Caco-2 (cell line): ENCODE measurements at places on chromosomes 4 and X. TPM values are rescaled to one million over a fixed set of nuclear protein-coding genes. Genes with fewer than 3 reads are reported as not detected.

The PRSS12 gene
- 0.25 and 1.6 TPM in 2 replicates for total RNA-seq

The CT45A2 gene
- total RNA-seq = not detected in 2 replicates

The P2RY8 gene
- not detected in 2 replicates for total RNA-seq

The ADGRL3 gene
- 1.5 and 1.9 TPM in 2 replicates for total RNA-seq

The RBBP7 gene
- 129 and 131 TPM in 2 replicates for total RNA-seq

The RAB40A gene
- total RNA-seq = not detected in 2 replicates

The HS6ST2 gene
- 33.7 and 34.9 TPM in 2 replicates for total RNA-seq

The UTP3 gene
- 28.2 and 31.4 TPM in 2 replicates for total RNA-seq

The TEX13B gene
- total RNA-seq = not detected in 2 replicates

The TKTL2 gene
- not detected in 2 replicates for total RNA-seq

The GABRG1 gene
- not detected in 2 replicates for total RNA-seq

The NKX3-2 gene
- 1.7 and 2.4 TPM in 2 replicates for total RNA-seq

The CABS1 gene
- not detected in 2 replicates for total RNA-seq

The USP17L20 gene
- not detected in 2 replicates for total RNA-seq

The KLHL8 gene
- 23.4 and 27.7 TPM in 2 replicates for total RNA-seq

GRCh38 chr4:182752158-182752910 is 164.9 kb downstream of the DCTD start:
- no peak for DNase-seq

DNA sequence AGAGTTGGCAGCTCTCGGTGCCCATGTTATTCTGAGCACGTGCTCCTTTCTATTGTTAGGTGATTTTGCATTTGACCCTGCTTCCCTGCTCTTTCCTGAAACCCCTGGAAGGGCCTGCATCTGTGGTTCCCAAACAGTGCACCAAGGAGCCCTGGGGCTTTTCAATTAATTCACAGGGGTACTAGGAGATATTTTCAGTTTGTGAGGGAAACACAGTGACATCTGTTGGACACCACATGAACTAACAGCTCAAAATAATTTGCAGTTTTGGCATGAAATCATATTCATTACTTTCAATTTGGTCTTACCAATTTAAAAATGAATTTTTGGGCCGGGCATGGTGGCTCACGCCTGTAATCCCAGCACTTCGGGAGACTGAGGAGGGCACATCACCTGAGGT is 156.6 kb downstream of the GATB start:
- DNase-seq = no peak

DNA sequence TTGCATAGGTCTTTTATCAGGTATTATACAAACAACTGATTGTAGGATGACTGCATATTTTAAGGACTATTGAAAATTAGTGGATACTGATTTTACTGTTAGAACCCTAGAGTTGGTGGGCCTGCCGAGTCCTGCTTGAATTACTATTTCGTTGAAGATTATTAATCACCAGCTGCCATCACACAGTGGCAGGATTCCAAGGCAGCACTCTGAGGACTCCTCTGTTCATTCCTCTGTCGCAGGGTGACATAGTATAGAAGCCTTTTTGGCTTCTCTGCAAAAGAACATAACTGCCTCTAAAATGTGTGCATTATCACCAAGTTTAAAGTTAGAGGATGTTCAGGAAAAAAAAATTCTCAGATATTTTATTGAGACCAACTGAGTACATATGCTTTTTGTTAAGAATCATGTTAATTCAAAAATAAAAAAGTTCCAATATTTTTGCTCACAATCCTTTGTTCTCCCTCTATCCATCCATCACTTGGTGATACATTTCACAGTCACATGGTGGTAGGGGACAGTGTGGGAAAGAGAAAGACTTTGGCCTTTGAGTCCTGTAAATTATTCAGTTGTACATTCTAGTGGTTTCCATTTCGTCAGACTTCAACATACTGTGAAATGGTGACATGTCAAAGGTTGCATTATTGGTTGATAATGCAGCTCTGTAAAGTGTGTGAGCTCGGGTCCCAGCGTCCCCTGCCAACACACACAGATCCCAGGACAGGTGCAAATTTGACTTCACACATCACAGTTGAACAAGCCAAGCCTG is 332.5 kb downstream of the GRID2 start:
- DNase-seq = no peak

DNA sequence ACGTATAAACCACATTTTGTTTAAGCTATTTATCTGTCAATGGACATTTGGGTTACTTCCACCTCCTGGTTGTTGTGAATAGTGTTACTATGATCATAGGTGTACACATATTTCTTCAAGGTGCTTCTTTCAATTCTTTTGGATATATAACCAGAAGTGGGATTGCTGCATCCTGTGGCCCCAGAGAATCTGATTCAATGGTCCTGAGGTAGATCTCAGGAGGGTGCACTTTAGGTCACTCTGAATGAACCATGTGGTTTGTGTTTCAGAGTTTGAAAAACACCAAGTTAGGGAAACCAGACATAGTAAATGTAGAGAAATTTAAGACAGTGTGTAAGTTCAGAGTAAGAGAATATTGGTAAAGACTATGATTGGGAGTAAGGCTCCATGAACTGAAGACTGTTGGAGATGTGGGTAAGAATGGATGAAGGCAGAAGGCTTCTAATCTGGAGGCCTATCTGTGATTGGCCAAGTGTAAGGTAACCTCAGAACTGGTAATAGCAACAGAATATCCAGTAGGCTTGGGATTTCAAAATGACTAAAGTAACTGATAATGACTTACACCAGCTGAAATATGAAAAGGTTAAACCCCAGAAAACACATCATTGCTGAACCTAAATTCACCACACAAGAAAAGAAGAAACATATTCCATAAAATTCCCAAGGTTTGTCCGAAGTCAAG is 236.9 kb downstream of the CAMK2D start:
- no peak for DNase-seq

- no peak for DNase-seq
Measured at GRCh38 chr4:4697584-4697983, 155.7 kb upstream of the STX18 start.

DNA sequence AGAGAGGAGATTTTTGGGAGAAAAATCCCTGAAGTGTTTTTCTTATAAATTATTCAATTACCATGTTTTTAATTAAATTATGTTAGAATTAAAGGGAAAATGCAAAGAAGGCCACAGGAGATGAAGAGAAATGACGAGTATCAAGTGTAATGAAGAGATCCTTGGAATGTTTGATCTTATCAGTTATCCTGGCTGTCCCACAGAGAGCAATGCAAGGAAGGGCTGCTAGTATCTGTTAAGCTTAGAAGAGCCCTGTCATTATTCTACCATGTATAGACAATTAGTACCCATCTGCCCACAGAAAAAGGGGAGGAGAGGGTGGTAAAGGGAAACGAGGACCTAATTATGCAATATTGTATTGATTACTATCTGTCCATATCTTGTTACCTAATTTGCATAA is 257.1 kb downstream of the BANK1 start:
- DNase-seq = no peak

GRCh38 chr4:67751260-67751659 is 2.9 kb downstream of the GNRHR start:
- DNase-seq = no peak

GRCh38 chr4:147736458-147736857 is 4.6 kb downstream of the ARHGAP10 start:
- DNase-seq = no peak

DNA sequence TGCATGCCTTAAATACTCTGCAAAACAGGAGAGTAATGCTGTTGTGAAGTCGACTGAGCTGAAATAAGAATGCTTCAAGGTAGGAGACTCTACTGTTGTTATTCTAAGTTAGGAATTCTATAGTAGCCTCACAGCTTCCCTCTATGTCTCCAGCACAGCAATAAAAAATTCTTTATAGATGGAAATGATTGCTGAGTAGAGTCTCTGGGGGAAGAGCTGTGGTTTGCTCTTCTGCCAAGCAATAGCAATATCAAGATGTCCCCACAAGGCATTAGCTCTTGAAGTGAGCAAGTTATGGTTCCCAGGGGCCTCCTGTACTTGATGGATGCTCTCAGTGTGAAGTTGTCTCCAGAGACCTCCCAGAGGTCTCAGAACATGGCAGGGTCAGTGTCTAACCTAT is 880.6 kb upstream of the FRG1 start:
- no peak for DNase-seq

DNA sequence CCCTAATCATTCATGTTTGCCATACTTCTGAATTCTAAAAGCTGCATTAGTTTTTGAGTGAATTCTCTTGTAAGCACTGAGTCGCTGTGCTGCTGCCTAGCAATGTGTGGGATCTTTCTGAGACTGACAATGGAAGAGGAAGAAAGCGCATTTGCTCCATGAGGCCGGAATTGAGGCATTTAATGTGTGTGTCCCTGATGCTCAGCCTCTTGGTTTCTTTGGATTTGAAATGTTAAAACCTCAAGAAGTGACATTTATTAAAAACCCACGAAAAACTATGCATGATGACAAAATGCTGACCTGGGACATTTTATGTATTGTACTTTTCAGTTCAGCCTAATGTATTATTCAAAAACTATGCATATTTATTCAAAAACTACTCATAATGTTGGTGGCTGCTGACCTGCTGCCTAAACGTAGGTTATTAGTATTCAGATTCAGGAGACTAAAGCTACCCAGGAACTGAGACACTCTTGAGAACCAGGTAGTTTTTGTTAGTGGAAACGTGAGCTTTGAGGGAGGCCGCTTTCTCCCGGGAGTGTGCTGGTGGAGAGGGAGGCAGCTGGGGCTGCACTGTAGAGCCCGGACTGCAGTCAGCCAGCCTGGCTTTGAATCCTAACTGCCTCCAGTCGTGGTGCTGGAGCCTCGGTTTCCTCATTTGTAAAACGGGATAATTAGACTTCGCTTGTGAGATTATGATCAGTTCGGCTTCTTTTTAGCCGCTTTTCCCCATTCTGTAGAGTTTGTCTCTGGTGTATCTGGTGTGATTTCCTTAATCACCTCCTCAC is 11.3 kb downstream of the RGS12 start:
- no peak for DNase-seq

- DNase-seq = no peak
Measured at GRCh38 chrX:22912616-22913015, 87.1 kb upstream of the DDX53 start.

- no peak for DNase-seq
Measured at GRCh38 chrX:115901241-115901640, 269.3 kb upstream of the AGTR2 start.

DNA sequence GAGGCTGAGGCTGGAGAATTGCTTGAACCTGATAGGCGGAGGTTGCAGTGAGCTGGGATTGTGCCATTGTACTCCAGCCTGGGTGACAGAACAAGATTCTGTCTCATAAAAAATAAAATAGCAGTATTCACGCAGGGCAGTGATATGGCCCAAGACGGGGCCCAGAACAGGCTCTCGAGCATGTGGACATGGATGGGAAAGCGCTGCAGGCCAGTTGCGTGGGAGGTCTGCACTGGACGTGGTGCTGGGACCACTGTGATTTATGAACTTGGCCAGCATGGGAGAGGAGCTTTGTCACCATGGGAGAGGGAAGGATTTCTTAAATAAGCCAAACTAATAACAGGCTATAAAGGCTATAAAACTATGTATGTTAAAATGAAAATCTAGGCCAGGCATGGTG is 51.6 kb downstream of the NSD2 start:
- no peak for DNase-seq

DNA sequence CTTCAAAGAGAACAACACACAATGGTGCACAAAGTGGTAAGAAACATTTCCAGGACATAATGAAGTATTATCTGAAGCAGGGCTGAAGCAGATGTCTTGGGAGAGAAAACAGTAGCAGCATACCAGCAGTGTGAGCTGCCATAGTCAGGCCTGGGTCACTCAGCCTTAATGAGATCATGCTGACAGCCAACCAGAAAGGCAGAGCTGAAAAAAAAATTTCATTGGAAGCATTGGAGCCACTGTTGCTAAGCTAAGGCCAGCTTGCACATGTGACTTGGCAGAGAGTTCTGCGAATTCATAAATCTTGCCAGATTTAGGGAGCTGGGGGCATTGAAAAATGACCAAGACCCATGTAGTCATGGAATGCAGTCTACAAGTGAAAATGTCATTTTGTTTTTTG is 444.0 kb upstream of the PITX2 start:
- no peak for DNase-seq

- DNase-seq = no peak
Measured at GRCh38 chr4:189304167-189304566, 636.5 kb upstream of the FRG1 start.

DNA sequence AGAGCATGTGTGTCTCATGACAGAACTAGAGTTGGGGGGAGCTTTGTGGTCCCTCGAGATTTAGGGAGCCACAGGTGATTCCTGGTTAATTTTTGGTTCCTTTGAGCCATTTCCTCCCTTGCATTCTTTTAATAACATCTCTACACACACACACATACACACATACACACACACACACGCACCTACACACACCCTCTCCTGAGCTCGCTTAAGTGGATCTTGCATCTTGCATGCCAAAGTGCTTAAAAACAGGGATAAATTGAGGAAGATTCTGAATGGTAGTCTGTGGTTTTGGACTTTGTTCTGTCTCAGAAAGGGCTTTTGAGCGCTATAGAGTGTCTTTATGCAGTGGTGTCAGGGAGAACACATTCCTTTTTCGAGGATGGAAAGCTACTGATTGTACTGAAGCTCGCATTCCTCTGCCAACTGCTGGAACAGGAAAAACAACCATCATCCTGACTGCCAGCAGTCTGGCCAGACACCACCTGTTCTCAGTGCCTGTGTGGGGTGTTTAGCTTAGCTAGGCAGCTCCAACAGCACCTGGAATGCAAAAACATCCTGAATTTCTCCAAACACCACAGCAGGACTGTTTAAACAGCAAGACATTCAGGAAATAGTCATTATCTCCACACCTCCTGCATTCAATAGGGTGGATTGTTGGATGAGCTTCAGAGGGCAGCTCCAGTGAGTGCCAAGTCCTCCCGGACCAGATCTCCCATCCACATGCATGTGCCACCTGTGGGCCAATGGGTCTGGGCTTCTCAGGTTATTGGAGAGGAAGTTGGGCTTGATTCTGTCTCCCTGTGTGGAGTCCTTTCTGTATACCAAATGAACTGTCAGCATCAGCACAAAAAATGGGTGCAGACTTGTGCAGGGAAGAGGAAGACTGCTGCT is 21.9 kb upstream of the IGFBP7 start:
- DNase-seq = peak; percentile 60

DNA sequence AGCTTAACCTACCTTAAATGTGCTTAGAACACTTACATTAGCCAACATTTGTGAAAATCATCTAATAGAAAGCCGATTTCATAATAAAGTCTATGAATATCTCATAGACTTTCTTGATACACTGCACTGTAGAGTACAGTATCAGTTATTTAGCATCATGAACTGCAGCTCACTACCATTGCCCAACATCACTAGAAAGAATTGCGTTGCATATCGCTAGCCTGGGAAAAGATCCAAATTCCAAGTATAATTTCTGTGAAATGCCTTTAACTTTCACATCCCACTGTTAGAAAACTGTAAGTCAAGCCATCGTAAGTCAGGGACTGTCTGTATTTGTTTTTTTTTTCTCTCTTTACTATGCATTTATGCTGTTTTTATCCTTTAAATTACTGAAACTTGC is 918.6 kb upstream of the PABPC4L start:
- no peak for DNase-seq
